HCT116 (cell line): ENCODE measurements at places on chromosomes 2 and 18. TPM values are rescaled to one million over a fixed set of nuclear protein-coding genes. Genes with fewer than 3 reads are reported as not detected.

Gene CABLES1
- total RNA-seq, result 7.7 TPM

Gene RAPH1
- 22.3 TPM for total RNA-seq

Gene PCARE
- total RNA-seq, result not detected

Gene SERPINB7
- not detected for total RNA-seq

Gene CHRNG
- total RNA-seq, result not detected

DNA sequence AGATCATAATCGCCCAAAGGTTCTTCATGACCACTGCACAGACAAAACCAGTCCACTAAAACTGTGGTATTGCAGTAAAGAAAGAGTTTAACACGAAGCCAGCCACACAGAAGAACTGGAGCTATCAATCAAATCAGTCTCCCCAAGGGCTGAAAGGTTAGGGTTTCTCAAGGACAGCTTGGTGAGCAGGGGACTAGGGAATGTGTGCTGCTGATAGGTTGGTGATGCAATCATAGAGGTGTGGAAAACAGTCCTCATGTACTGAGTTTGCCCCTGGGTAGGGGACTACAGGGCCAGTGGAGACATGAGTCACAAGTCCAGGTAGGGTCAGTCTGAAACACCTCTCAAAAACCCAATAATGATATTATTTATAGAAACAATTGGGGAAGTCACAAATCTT is 27.3 kb upstream of the FEZ2 start:
- no peak for DNase-seq

DNA sequence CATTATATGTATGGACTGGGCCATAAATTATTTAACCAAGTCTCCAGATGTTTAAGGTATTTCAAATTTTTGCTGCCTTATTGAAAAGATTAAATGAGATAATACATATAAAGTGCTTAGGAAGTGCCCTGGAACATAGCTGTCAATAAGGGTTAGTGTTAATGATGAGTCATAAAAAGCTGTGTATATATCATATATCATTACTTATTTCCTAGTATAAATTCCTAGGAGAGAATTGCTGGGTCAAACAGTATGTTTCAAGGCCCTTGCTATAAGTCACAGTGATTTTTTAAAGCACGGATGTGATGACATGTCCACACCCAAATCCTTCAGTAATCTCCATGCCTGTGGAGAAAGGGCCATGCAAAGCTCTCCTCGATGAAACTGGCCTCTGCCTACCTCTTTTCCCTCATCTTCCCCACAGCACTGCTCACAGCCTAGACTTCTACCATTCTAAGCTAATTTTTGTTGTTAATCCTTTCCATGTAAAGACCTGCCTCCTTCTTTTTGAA is 8.5 kb downstream of the ZNF2 start:
- DNase-seq, result no peak

GRCh38 chr2:161170377-161170776 is 10.1 kb downstream of the TANK start:
- DNase-seq, result no peak

- DNase-seq, result no peak
Measured at GRCh38 chr18:48165111-48165866, 234.8 kb upstream of the SMAD2 start.

DNA sequence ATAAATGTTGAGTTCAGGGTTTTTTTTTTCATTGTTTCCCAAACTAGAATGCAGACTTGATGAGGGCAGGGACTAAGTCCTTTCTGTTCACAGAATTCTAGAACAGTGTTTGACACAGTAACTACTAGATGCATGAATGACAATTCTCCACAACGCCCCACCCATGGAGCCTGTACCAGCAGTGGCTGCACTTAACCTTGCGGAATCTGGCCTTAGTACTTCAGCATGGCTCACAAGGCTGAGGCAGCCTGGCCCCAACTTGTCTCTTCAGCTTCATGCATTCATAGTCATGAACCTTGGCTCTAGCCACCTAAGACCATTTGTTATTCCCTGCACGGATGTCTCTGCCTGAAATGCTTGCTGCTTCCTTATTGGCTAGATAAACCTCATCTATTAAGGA is 29.5 kb upstream of the MSGN1 start:
- DNase-seq, result no peak

DNA sequence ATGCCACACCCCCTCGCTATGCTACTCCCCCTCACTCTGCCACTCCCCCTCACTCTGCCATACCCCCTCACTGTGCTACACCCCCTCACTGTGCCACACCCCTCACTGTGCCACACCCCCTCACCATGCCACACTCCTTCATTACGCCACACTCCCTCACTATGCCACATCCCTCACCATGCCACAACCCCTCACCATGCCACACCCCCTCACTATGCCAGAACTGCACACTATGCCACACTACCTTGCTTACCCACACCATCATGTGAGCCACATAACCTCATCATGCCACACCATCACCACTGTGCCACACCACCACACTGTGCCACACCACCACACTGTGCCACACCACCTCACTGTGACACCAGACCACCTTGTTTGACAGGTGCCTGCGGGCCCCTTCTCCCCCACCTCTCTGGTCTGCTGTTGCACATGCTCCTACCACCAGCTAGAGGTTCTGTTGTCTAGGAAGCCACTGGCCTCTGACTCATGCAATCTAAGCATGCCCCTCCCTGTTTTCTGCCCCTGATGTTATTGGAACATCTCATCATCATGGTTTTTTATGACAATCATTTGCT is 22.0 kb downstream of the MARCHF4 start:
- DNase-seq, result no peak

DNA sequence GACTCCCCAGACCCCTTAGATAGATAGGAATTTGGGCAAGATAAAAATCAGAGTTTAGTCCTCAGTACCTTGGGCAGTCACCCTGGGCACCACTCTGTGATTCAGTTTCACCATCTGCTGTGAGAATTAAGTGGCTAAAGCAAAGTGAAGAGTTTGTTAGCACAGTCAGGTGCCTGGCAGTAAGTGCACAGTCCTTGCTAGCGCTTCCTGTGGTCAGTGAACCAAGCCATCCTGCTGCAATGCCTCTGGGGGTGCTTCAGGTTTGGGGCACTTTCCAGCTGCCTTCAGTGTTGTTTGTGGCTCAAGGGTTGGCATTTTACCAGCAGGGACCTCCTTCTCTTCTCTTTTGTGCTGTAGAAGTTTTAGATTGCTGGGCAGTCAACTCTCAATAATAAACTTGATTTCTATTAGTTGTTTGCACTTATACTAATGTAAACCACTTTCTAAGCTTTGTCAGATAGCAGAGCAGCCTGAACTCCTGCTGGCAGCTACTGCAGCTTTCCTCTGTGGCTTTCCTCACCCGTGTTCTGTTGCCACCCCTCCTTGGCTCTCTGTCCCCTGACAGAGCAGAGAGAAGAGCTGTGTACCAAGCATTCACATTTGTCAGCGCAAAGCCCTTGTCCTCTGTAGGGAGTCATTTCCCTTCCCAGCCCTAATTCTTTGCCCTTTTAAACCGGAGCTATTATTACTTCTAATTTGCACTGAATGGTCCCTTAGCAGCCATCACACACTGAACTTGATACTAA is 48.4 kb upstream of the RMP24 start:
- no peak for DNase-seq

DNA sequence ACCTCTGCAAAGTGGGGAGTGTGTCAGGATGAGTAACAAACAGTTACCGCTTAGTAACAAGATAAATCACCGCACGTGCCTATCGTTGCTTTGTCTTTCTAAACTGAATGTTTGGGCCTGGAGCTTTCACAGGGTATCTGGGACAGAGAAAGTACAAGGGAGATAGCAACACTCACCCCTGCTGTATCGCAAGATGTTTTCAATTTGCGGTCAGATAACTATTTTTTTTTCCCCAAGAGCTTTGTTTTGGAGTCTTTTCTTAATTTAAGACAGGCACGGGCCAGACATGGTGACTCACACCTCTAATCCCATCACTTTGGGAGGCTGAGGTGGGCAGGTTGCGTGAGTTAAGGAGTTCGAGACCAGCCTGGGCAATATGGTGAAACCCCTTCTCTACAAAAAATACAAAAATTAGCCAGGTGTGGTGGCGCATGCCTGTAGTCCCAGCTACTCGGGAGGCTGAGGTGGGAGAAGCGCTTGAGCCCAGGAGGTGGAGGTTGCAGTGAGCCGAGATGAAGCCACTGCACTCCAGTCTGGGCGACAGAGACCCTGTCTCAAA is 146.6 kb downstream of the GBX2 start:
- DNase-seq, result no peak

GRCh38 chr2:98601532-98602132 is 6.7 kb downstream of the COA5 start:
- peak; percentile 23 for DNase-seq

DNA sequence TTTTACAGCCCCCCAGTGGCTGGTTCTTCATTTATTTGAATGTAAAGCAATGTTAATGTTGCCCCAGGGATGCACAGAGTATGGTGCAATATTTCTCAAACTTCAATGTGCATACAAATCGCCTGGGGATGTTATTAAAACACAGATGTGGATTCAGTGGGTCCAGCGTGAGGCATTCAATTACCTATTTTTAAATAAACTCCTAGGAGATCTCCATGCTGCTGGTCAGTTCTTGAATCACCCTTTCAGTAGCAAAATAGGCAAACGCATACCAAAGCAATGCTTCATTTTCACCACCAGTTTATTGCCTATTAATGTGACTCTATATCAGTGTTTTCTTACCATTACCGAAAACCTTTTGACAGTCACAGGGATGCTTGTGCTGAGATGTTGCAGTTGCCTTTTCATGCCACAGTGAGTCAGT is 530.7 kb downstream of the CBLN2 start:
- DNase-seq, result no peak

- DNase-seq, result no peak
Measured at GRCh38 chr2:198374375-198375082, 570.1 kb downstream of the PLCL1 start.

- no peak for DNase-seq
Measured at GRCh38 chr2:112912403-112912802, 1.4 kb downstream of the IL37 start.

DNA sequence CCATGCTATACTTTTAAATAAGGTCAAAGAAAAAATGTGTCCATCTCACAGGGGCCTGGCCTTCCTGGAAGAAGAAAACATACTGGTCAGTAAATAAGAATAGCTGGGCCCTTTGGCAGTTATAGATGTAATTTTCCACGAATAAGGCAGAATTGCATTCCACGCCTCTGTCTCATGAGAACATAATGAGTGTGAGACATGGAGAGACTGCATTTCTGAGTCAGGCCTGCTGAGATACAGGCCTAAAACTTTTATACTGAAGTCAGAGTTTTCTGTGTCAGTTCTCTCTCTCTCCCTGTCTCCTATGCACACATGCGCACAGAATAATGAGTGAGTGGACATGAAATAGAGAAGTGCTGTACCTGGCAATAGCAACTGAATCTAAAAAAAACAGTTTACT is 20.4 kb upstream of the IL1R1 start:
- DNase-seq, result no peak

GRCh38 chr2:99217929-99218501 is 37.0 kb downstream of the MRPL30 start:
- DNase-seq, result no peak

DNA sequence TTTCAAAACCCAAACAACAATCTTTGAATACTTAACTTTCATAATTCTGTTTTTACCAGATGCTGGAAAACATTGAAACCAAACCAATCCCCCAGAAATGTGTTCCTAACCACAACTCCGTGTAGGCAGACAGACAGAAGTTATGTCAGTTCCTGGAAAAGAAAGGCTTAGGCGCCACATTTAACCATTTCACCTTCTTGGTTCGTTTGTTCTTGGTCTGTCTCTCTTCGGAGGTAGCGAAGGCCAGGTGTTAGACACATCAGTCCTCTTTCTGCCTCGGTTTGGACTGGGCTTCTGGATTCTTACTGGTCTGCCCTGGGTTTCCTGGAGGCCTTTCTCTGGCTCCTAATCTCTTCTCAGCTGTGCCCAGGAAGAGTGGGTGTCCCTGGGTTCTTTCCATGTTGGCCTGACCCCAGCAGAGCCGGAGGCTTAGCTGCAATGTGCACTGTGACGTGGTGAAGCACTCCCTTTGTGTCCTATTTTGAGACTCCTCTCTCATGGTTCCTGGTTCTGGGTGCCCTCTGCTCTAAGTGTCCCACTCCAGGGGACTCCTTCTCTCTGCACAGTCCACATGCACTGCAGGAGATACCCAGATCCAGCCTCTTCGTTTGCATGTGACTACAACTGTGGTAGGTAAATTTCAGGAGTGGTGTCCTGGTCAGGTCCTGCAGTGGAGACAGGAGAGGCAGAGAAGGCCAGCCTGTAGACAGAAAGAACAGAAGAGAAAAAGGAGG is 23.1 kb upstream of the RAB31 start:
- DNase-seq, result no peak

DNA sequence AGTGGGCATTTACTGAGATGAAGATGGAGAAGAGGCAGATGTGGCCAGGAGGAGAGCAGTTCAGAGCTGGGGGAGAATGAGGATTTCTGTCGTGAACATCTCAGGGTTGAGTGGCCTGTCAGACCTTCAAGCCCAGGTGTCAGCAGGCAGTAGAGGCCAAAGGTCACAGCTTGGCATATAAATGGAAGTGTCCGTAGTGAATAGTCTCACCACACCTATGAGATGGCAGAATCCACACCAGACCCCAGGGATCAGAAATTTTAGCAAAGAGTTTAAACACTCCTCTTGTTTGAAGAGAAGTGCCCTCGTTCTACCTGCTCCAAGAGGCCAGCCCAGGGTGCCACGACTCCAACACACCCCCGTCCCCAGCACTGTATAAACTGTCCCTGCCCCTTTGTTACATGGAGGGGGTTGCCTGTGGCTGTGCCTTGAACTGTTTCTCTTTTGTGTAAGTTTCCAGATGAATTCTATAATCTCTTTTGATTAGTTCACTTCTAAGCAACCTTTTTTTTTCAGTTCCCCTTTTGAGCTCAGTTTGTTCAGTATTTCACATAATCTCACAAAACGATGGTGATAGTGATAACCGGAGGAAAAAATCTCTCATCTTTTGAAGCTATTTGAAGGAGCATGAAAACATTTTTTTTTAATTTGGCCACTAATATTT is 69.0 kb upstream of the TTC39C start:
- no peak for DNase-seq

GRCh38 chr2:26636935-26637334 is 4.2 kb downstream of the CIB4 start:
- DNase-seq, result no peak

DNA sequence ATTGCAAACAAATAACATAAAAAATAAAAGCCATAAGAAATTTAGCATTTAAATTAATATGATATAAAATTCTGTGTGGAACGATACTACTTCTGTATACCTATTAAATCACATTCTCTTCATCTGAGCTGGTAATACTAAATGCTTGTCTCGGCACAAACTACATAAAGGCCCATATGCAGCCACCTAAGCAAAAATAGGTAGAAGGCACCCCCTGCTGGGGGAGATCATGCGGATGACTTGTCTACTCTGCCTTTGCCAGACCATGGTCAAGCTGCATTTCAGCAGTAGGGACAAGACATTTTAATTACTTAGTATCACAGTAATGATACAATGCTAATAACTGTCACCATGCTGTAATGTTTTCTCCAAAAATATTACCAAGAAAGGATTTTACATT is 108.0 kb downstream of the CDH19 start:
- DNase-seq, result no peak
